Eye (tissue), 1 donor: ENCODE measurements at places on chromosomes 7 and 10.

GRCh38 chr7:151833213-151833651 is 43.7 kb downstream of the PRKAG2 start:
- no peak for DNase-seq

GRCh38 chr10:78236416-78237015 is 202.9 kb downstream of the RPS24 start:
- no peak for DNase-seq

DNA sequence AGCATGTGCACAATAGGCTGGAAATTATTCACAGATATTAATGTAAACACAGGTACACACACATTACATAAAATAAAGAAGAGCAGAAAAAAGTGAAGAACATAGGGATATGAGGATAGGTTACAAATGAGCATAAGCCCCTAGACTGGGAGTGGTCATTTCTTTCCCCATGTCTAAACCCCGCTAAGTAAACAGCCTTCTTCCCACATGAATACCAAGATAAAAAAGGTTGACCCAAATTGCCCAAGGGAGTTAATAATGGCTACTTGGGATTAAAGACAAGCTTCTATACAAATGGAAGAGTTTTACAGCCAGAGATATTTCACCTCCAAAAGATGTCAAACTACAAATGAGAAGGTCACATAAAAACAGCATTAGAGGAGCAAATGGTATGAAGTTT is 527.1 kb upstream of the CELF2 start:
- no peak for DNase-seq

- no peak for DNase-seq
Observed at GRCh38 chr10:71443676-71444075, 47.0 kb downstream of the CDH23 start.

- no peak for DNase-seq
Observed at GRCh38 chr7:28698840-28699239, 259.3 kb downstream of the TRIL start.

DNA sequence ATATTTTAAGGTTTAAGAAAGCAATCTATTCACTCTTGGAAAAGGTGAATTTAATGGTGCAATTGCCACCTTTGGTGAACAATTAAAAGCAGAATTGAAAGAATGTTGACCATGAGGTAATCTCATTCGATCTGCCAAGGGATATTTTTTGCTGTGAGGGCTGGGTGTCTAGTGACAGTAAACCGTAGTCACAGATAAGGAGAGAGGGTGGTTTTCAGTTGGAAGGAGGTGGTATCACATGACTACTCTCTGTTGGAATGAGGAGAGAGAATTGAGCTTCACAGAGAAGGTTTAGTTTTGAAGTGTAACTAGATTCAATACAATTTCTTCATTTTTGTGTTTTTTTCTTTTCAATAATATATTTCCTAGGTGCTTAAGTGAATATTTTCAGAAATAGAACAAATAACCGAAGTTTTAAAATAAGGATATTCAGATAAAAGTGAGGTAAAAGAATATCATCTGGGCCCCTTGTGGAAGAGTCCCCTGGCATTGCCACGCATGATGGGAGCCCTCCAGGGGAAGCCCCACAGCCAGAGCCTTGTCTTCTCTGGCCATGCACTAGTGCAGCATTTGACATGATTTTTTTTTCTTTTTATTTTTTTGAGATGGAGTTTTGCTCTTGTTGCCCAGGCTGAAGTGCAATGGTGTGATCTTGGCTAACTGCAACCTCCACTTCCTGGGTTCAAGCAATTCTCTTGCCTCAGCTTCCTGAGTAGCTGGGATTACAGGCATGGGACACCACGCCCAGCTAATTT is 73.4 kb downstream of the GPR141 start:
- DNase-seq = no peak

- no peak for DNase-seq
Observed at GRCh38 chr10:132122097-132122861, 56.5 kb downstream of the JAKMIP3 start.

DNA sequence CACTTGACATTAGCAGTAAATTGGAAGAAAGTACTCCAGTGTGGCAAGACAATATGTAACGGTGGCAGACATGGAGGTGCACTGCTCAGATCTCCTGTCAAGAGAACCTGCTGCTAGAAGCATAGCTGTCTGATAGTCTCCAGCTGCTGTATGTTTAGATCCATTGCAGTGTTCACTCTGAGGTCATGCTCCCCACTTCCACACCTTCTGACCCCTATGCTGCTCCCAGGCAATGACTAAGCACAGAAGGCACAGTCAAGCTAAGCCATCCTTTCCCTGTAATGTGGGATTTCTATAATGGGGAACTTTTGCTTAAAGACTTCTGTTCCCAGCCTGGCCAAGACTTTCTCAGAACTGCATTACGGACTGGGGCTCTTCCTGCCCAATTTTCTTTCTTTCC is 315.8 kb downstream of the HPSE2 start:
- peak; percentile 7 for DNase-seq

DNA sequence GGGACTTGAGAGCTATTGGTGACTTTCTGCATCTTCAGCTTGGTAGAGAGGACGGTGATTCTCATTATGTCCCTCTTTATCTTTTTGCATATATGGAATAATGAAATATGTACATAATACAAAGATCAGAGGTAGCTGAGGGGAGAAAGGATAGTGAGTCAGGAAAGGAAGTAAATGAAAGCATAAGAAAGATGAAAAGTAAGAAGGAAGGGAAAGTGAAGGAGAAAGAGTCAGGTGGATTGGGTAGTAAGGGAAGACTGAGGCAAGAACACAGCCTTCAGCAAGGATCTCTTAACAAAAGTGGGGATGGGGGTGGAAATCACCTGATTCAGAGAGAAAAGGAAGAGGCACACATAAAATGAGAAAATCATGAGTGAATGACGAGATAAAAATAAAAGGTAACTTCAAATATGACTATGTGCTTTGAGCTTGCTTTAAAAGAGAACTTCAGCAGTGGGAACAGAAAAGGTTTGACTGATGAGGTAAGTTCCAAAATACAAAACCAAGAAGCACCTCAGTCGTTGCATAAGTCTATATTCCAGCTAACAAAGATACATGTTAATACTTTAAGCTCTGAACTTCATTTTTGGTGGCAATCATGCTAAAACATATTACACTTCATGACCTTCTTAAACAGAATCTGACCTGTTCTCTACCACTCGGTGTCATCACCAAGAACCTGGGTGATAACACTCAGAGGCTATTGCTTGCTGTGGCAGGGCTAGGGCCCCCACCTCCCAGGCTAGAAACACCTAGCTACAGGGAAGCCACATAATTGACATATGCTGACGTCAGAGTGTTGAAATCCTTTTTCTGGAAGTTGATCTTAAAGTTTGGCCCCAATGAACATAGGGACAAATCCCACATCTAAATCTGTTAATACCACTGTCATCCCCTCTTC is 32.9 kb downstream of the NRCAM start:
- DNase-seq = no peak

GRCh38 chr10:47330804-47331203 is 8.6 kb downstream of the GDF2 start:
- DNase-seq = no peak

GRCh38 chr7:130432886-130433285 is 7.9 kb downstream of the CEP41 start:
- DNase-seq = no peak

DNA sequence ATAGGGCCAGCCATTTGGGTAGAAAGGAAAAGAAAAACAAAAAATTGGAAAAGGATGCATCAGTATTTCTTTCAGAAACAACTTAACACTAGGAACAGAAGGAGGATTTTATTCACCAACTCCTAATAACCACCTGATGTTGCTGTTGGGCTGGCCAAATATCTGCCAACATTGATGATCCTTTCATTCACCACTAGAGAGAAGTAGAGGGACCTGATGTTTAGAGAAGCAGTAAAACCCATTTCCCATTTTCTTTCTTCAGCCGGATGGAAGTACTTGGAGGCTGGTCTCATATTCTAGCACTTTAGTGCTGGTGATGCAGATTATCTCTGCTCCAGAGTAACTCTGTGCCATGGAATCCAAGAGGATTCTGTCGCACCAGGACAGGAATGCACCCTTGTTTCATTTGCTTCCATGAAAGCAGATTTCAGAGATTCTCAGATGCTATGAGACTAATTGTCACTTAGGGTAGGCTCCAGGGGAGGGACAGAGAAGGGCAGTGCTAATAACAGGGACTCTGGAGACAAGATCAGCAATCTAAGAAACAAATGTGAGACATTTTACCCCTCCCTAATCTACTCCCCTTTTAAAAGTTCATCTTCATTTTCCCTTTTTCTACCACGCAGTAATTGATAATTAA is 3.1 kb downstream of the KLLN start:
- peak; percentile 56 for DNase-seq

DNA sequence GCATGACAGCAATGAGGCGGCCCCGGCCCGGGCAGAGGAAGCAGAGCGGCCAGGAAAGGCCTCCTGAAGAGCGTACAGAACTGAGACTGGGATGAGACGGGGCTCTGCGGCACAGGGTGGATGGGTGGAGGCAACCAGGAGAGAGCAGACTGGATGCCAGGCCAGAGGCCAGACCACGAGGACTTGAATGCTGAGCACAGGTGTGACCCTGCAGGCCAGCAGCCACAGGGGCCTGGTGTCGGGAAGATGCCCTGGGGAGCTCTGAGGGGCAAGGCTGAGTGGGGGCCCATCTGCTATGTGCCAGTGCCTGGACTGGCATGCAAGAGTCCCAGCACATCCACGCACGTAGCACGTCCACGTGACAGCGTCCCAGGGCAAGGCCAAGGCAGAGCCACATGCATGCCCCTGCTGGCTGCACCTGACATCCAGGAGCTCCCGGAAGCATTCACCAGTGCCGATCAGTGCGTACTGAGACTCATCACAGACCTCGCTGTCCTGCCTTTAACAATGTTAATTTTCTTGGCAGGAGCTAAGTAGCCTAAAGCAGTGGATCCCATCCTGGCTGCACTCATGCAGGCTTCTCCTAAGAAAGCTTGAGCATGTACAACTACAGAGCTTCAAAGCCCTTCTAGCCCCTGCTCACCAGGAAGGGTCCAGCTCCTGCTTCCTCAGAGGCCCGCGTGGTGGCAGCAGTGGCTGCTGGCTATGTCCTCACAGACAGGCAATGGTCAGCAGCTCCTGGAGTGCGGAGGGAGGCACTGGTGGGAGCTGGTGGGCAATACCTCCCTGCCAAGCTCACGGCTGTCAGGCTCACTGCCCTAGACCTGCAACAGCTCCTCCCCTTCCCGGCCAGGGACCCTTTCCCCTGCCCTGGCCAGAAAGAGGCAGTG is 18.0 kb downstream of the GRID1 start:
- DNase-seq = no peak

GRCh38 chr10:97823734-97824133 is 25.9 kb upstream of the GOLGA7B start:
- DNase-seq = no peak

DNA sequence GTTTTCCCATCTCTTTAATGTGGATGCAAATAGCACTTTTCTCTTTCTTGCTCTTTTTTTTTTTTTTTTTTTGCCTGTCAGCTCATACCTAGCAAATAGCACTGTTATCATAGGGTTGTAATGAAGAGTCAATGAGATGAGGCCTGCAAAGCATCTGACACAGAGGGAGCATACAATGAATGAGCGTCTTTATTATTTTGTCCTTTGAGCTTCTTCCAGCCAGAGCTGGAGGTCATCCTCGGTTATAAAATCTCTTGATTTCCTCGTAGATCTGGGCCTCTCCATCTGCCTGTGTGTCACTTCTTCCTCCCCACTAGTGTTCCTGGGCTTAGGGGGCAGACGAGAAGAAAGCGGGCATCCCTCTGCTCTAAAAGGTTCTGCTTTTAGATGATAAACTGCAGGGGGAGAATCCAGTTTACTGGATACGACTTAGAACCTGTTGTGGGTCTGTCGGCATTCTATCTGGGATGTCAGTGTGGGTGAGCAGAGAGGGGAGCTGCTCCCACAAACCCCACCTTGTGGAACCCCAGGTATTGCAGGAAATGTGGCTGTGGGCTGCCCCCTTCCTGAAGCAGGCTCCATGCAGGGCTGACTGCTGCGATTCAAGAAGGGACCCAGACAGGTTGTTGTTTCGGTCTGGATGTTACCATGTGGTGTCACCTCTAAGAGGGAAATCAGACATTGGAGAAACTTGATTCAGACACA is 135.8 kb upstream of the GPR26 start:
- no peak for DNase-seq

DNA sequence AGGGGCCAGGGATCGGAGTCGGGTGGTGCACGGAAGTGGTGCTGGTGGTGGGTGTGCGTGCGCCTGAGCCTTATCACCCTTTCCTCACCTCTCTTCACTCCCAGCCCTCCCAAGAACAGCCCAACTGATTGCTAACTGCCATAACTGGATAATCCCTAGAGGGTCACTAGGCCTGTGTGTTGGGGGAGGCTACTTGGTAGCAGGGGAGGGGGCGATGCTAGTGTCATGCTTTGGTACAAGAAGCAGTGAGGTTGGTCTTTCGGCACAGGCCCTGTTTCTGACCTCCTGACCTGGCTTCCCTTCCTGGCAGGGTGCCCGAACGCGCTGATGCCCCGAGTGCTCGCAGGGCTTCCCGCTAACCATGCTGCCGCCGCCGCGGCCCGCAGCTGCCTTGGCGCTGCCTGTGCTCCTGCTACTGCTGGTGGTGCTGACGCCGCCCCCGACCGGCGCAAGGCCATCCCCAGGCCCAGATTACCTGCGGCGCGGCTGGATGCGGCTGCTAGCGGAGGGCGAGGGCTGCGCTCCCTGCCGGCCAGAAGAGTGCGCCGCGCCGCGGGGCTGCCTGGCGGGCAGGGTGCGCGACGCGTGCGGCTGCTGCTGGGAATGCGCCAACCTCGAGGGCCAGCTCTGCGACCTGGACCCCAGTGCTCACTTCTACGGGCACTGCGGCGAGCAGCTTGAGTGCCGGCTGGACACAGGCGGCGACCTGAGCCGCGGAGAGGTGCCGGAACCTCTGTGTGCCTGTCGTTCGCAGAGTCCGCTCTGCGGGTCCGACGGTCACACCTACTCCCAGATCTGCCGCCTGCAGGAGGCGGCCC is 652 bp downstream of the KAZALD1 start:
- DNase-seq = peak; percentile 81

GRCh38 chr10:7045891-7046599 is 364.8 kb downstream of the SFMBT2 start:
- no peak for DNase-seq

GRCh38 chr10:113303544-113304146 is 249.2 kb upstream of the HABP2 start:
- no peak for DNase-seq

DNA sequence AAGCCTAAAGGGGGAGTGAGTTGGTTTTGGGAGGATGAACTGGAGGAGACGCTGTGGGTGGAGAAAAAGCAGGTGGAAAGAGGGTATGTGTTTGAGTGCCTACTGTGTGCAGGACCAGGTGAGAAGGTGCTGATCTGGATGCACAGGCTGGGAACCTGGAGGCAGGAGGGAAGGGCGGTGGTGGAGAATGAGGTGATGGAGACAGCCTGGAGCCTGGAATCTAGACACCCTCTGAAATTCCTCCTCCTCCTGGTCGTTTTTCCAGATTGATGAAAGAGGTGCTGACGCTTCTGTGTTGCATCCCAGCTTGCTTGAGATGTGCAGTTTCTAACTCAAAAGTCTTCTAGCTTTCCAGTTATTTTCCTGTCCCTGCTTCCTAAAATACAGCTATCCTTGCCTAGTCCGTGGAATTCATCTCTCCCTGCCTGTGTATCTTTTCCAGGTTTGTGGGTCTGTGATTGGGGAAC is 67.5 kb downstream of the LRMDA start:
- no peak for DNase-seq

GRCh38 chr7:111528331-111528730 is 34.0 kb downstream of the IMMP2L start:
- DNase-seq = no peak

GRCh38 chr10:119478111-119478802 is 64.3 kb downstream of the RGS10 start:
- DNase-seq = no peak
